CD8-positive, alpha-beta memory T cell (primary cell): ENCODE measurements at places on chromosomes 1 and 21.

- H3K4me1 ChIP-seq: no peaks in the 10 kb centered on the region
- H3K4me3 ChIP-seq: no peak overlapping the region
- no peak overlapping the region for H3K27ac ChIP-seq
- no peak for DNase-seq
- no peaks in the 10 kb centered on the region for H3K27me3 ChIP-seq
These were observed 35.9 kb upstream of the MTMR11 start for GRCh38 chr1:149972547-149972946.

- H3K4me3 ChIP-seq: no peak overlapping the region
- H3K27ac ChIP-seq: no peak overlapping the region
- no peaks in the 10 kb centered on the region for H3K4me1 ChIP-seq
- no peaks in the 10 kb centered on the region for H3K27me3 ChIP-seq
- DNase-seq: no peak
These were observed 24.0 kb downstream of the RGS7 start for GRCh38 chr1:241332987-241333386.

- no peak overlapping the region for H3K27ac ChIP-seq
- H3K4me1 ChIP-seq: peaks cover 50% of the 10 kb centered on the region
- no peak for DNase-seq
- H3K27me3 ChIP-seq: no peaks in the 10 kb centered on the region
- no peak overlapping the region for H3K4me3 ChIP-seq
- H3K36me3 ChIP-seq: no peaks in the 10 kb centered on the region
These were observed 249.2 kb upstream of the SGIP1 start for GRCh38 chr1:66284746-66285145.

GRCh38 chr1:91684481-91685196, 184.0 kb downstream of the CDC7 start:
- no peak for DNase-seq
- H3K4me1 ChIP-seq: peaks cover 25% of the 10 kb centered on the region
- no peak overlapping the region for H3K27ac ChIP-seq
- H3K36me3 ChIP-seq: peaks cover 4% of the 10 kb centered on the region
- no peaks in the 10 kb centered on the region for H3K27me3 ChIP-seq

DNA sequence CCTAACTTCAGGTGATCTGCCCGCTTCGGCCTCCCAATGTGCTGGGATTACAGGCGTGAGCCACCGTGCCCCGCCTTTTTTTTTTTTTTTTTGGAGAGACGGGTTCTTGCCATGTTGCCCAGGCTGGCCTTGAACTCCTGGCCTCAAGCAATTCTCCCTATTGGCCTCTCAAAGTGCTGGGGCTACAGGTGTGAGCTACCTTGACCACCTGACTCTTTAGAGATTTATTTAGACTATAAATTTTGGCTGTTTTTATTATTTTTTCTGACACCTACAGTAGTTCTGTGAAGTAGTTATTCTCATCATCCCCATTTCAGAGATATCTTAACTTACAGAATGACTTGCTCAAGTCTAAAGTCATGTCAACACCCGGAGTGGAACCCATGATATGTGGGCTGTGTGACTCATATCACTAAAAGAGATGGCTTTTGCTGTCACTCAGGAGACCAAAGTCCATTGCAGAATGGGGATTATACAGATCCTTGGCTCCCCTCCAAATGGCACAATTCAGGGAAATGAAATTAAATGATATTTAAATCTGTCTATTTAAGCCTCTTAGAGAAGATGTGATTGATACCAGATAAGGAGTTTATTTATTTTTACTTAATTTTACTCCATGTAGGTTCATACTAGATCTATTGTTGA, 93.2 kb downstream of the CTH start:
- no peak overlapping the region for H3K4me3 ChIP-seq
- H3K27ac ChIP-seq: no peak overlapping the region
- no peak for DNase-seq
- no peaks in the 10 kb centered on the region for H3K36me3 ChIP-seq
- H3K27me3 ChIP-seq: no peaks in the 10 kb centered on the region
